ENCODE measurements at places on chromosomes 12 and 14.

GRCh38 chr12:67789266-67789665 lies 140.7 kb downstream of the DYRK2 start:
- DNase-seq = no peak

GRCh38 chr12:104050436-104050835 lies 449 bp upstream of the GLT8D2 start:
- DNase-seq = no peak

- no peak for DNase-seq
Measured at GRCh38 chr12:76471579-76471978, 88.0 kb downstream of the OSBPL8 start.

DNA sequence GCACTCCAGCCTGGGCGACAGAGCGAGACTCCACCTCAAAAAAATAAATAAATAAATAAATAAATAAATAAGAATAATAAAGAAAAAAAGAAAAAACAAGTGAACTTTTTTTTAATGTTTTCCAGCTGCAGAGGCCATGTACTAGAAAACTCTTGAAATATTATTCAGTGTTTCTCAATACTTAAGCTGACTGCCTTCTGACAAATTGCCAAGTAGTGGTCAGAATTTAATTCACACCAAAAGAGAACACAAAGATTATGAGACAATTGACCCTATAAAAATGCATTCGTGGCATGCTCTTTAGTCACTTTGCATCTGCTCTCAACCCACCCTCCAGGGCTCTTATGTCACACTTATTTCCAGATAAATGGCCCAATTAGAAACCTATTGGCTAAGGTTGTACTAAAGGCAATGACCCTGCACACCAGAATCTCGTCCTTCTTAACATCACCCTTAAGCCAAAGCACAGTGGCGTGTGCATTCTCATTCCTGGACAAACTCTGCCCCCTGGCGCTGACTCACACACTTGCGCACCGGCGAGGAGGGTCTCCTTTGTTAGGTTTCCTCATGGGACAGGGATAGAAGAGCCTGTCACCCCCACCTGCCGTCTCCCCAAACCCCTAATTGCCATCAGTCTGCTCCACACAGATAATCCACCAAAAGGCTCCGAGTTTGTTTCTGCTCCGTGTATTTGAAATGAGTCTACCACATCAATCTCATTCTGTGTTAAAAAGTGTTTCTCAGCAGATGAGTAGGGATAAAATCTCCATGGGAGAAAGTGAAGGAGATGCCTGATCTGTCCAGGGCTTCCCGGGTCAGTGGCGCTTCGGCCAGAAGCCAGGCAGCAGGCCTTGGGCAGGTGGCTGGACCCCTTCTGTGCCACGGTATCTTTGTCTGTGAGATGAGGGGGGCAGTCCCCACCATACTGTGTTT lies 73.1 kb upstream of the CEP83 start:
- peak; percentile 34 for DNase-seq

- DNase-seq = no peak
Measured at GRCh38 chr12:673849-674248, 10.6 kb upstream of the NINJ2 start.

GRCh38 chr14:61864329-61864898 lies 102.2 kb downstream of the SNAPC1 start:
- DNase-seq = no peak

DNA sequence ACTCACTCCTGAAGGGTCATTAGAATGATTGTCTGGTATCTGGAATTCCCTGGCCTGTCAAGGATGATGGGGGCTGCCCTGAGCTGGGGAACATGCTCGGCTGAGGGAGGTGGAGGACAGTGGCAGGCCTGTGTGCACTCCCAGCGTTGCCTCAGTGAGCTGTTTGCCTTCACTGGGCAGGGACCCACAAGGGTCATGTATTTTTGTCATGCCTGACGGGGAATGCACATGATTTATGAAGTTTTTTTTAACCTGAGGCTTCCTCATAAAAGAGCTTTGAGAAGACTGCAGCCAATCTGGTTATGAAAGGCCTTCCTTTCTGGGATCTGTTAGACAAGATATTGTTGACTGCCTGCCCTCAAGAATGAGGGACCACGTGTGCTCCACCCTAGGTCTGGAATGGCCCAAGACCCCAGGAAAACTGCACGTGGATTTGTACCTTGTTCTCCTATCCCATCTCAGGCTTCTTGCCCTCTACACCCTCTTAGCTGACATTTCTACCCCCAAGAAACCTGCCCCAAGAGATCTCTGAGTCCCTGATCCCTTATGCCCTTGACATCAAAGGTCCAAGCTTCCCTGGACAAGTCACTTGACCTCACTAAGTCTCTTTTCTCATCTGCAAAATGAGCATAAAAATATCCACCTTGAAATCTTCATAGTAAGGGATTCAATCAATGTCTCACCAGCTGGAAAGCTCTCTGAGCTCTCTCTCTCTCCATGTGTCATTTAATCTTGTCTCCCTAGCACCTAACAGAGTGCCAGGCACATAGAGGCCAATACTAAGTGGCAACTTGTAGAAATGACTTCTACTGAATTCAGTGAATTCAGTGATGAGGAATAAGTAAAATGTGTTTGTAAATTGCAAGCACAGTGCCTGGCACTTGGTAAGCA lies 24.5 kb upstream of the COL2A1 start:
- DNase-seq = no peak

- DNase-seq = peak; percentile 33
Measured at GRCh38 chr14:65840786-65841185, 428.3 kb downstream of the FUT8 start.

GRCh38 chr14:96663491-96664067 lies 133.6 kb upstream of the VRK1 start:
- DNase-seq = no peak

Measured in HFFc6 (cell line).